ENCODE measurements at places on chromosomes 12 and 14.

DNA sequence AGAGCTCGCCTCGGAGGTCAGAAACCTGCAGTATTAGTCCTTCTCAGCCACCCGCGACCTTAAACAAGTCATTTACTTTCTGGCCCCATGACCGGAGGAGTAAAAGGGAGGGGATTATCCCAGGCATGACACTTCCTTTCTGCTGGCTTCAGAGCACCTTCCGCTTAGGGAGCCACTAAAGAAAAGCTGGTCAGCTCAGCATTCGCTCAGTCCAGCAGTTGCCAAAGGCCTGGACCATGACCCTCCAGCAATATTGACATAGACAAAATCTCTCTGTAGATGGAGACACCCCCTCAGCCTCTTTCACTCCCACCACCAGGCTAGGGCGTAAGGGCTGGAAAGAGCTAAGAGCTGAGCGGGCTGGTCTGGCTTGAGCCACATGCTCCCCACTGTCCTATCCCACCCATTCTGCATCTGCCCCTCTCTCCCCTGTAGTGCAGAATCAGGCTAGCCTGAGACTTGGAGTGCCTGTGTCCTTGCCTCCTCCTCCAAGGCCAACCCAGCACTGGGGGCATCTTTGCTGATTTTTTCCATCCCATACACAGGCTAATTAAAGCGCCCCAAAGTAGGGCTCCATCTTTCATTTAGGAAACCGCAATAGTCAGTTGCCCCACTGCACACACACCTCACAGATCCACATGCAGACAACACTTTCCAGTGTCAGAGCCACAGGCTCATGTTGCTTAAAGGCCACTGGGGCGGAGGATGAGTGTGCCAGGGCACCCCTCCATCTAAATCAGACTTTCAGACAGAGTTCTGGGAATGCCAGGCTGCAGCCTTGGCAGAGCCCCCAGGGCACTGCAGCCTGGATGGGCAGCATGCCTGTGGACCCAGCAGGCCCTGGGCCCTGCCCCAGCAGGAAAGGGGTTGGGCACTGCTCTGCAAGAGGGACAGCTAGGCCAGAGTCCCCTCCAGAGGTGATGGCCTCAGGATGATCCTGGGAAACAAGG lies 4.0 kb upstream of the CPNE6 start:
- no peak for DNase-seq

DNA sequence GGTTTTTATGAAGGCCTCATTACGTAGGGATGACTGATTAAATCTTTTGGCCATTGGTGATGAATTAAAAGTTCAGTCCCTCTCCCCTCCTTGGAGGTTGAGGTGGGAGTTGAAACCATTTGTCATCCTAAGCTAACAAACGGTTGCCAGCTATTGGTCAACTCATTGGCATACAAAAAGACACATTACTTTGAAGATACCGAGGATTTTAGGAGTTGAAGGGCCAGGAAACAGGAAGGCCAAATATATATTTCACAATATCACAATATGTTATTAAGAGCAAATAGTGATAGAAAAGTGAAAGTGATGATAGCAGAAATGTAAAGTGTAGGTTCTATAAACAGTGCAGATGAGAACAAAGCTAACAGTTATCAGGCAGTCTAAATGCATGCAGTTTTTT lies 24.4 kb downstream of the RCOR1 start:
- no peak for DNase-seq

- no peak for DNase-seq
These were observed 10.0 kb downstream of the LRCOL1 start for GRCh38 chr12:132600048-132601032.

GRCh38 chr12:91824991-91825390 lies 320.7 kb downstream of the BTG1 start:
- DNase-seq, result no peak

DNA sequence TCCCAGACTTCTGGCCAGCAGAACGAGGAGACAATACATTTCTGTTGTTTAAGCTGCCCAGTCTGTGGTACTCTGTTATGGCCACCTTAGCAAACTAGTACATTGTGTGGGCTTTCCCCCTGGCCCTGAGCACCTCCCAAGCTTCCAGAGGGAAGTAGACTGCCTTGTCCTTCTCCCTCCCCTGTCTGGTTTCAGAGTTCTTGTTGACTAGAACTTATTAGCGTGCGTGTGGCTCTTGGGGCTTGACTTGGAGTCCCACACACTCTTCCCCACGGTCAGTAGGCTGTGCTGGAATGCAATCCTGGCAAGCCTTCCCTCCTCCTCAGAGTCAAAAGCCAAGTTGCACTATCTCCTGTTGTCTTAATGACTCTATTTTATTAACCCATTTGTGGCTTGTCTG lies 27.7 kb downstream of the FBLN5 start:
- no peak for DNase-seq

DNA sequence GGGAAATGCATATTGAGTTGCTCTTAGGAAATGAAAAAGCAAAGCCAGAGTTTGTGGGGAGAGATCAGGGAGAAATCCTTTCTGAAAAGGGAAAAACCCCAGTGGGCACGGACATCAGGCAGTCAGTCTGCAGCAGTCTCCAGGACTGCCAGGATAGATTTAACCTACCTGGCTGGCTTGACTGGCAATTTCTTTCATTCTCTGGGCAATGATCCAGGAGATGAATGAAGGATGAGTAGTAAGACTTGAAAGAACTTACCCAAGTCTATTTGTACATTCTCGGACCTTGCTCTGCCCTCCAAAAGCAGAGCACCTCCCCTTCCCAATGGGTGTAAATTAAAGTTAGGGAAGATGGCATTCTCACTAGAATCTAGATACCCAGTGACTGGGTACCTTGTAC lies 42.9 kb downstream of the CMAS start:
- no peak for DNase-seq
